Activated T-helper 2 cell treated with anti-CD3 and anti-CD28 coated beads, Interferon-gamma antibody, Interleukin-2, Interleukin-4, amounts not matched to agents 10 μg/mL and 5 μg/mL and 100 μg/mL, durations not matched to agents 14 hours and 24 hours and 36 hours (primary cell): ENCODE measurements at places on chromosomes 7 and 10.

GRCh38 chr10:93208717-93209464 is 135.2 kb downstream of the CYP26A1 start:
- no peak for DNase-seq

DNA sequence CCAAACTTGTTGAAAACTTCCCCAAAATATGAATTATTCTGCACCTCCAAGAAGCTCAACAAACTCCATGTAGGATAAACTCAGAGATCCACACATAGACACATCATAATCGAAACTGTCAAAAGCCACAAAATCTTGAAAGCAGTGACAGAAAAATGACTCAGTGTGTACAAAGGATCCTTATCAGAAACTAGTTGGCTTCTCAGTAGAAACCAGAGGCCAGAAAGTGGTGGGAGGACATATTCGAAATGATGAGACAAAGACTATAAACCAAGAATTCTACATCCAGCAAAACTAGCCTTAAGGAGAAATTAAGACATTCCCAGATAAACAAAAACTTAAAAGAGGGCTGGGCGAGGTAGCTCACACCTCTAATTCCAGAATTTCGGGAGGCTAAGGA is 38.5 kb downstream of the MCMBP start:
- no peak for DNase-seq

GRCh38 chr7:144787127-144787526 is 48.7 kb downstream of the TPK1 start:
- no peak for DNase-seq

- no peak for DNase-seq
These were observed 22.2 kb upstream of the SH2B2 start for GRCh38 chr7:102264367-102264891.

- DNase-seq: no peak
These were observed 104.3 kb downstream of the BBS9 start for GRCh38 chr7:33233659-33234058.

DNA sequence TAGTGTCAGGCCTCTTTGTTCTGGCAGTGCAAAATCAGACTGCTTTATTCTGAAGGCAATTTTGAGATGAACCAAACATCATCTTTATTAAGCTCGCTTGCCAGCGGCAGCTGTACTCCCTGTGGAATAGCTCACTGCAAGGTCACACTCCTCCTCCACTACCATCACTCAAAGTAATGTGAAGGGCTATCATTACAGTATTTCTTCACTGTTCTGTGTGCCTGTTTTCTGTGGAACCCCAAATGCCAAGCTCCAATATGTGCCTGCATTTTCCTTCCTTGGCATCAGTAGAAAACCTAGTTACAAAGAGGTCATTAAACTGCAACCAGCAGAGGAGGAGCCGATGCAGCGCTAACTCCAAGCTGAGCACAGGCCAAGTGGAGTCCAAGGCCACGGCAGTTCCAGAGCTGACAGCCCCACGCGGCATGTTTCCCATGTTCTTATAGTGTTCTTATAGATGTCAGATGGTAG is 21.4 kb downstream of the BCCIP start:
- DNase-seq: no peak

DNA sequence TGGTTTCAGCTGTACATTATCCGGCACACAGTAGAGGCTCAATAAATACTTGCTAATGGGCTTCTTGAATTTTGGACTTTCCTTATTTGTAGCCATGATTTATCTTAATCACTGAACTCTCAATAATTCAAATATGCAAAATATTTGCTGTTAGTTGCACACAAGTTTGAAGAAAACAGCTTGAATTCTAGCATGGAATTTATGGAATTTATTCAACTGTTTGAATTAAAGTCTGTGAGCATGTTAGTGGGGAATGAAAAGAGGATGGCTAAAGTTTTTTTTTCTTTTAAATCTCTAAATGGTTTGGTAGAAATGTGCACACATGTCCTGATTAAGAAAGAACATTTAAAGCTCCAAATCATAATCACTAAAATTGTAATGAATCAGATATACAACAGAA is 42.5 kb downstream of the SIRT1 start:
- DNase-seq: no peak

DNA sequence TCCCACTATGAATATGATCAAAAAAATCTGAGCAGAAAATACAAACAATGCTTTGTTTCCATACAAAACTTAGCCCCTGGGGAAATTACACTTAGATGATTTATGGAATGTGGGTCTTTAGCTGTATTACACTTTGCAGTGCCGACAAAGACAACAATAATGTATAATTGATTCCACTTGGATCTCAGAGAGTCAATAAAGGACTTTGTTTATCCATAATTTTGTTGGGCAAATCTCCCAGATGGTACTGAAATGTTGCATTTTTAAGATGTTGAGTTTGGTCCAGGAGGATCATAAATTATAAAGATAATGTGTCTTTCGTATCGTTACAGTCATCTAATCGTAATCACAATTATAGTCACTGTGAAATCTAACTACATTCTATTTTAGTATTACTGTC is 66.9 kb upstream of the DOCK1 start:
- no peak for DNase-seq

DNA sequence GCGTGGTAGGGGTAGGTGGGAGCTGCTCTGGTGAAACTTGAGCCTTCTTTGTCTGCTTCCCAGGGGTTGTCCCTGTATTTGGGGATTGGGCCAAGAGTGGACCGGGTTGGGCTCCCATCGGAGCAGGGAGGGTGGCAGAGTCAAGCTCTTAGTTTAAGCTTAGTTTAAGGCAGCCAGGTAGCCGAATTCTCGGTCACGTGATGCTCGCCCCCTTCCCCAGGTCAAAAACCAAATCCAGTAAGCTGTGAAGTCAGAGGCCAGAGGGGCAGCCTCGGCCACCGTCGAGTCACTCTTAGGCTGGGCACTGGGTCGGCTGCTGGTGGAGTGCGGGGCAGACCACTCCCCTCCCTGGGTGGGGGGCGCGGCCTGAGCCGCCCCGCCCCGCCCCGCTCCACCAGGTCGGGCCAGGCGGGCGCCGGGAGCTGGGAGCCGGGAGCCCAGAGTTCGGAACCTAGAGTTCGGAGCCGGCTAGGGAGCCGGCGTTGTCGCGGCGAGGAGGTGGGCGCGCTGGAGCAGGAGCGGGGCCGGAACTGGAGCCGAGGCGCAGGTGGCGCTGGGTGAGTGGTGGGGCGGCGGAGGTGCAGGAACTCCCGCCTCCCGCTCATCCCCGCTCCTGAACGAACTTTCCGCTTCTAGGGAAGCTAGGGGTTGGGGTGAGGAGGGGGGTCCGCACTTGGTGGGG is 2.8 kb upstream of the LZTS2 start:
- peak; percentile 45 for DNase-seq

DNA sequence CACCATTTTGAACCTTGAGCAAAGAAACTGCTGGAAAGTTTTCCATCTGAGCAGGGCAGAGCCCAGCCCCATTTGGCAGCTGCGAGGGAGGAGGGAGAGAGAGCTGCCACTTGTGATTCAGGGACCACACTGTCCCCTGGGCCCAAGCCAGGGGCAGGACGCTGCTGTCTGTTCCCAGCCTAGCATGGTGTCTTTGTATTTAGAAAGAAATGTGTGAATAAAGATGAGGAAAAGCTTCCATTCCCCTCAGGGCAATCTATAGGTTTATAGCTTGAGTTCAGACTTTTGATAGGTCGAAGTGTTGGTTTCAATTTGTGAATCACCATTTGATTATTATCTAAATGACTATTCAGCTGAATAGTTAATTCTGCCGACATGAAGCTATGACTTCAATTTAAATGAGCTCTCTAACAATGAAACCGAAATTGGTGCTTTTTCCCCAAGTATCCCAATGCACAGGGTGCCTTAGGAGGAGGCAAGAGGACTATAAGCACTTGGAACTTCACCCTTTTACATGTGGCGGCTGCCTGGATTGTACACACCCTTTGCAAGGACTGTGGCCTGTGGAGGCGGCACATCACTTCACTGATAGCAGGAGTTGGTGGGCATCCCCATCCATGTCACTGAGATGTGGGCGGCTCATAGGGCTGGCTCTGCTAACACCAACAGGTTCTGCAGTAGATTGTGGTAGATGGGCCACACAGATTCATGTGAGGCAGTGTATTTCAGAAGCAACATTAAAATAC is 223.5 kb downstream of the CCDC3 start:
- no peak for DNase-seq

- no peak for DNase-seq
These were observed 724.2 kb upstream of the CELF2 start for GRCh38 chr10:10293481-10293951.

GRCh38 chr10:23031318-23031717 is 64.1 kb upstream of the MSRB2 start:
- no peak for DNase-seq

DNA sequence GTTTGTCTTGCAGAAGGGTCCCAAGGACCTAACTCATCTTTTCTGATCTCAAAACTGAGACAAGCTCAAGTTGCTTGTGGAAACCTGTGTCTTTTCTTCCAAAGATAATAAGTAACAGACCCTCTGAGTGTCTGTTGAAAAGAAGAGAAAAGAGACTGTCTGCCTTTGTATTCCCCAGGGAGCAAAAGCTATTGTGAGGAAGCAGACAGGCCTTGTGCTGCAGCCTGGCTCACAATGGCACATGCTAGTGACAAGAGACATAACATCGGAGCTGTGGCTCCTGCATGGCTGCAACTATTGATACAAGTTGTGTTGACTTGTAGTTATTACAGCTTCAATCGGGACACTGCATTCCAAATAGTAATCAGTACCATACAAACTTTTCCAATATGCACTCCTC is 202.9 kb downstream of the DKK1 start:
- no peak for DNase-seq

DNA sequence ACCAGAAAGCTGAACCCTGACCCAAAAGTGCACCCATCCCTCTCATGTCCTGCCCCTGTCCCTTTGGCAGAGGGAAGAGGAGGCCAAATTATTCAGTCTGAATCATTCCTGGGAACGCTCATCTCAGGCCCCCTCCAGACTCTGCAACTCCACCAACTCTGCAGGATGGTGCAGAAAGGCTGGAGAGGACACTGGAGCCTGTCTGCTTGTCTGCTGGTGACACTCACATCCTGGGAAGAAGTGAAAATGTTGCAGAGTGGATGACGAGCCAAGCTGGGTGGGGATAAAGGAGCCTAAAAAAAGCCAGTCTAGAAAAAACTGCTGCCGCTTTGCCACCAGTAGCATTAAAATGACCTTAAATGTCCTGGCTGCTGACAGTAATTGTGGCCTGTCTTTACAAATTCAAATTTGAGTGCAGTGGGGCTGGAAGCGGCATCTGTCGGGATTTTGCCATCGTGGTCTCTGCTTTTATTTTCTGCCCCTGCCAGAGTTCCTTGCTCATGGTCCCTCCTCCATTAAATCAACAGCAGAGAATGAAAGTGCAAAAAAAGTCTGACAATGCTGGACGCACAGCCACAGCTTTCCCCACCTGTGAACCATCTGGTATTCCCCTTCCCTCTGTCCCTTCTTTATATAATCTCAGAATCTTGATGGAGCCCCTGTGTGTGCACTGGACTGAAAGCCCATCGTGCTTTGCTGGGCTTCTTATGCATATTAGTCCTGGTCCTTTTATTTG is 63.9 kb downstream of the STK17A start:
- DNase-seq: no peak

DNA sequence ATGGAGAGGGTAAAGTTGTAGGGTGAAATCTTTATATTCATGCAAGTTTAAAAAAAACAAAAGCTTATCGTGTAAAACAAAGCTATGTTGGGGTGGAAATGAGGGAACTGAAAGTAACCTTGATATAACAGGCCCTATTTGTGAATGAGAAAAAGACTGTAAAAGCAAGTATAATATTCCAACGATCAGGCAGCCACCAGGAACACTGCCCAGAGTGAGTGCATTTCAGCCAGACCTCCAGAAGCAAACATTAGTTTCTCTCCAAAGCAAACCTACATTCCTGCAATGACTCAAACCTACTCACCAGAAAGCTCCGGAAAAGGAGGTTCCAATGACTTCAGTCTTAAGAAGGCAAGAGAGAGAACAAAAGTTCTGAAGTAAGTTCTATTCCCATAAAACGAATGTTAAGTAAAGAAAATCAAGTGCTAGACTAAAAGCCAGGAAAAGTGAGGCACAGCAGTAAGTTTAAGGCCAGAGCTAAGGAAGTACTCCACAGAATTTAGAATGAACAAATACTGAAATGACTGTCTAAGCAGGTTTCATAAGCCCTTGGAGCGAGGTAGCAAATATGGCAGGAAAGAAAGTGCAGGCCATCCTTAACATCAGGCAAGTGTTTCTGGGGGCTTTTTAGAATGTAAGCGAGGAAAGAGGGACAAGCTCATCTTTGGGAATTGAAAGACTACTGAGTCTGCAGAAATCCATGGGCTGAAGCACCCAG is 493.1 kb downstream of the XPNPEP1 start:
- no peak for DNase-seq

- no peak for DNase-seq
These were observed 114.2 kb downstream of the EGFR start for GRCh38 chr7:55132890-55133551.

GRCh38 chr7:140316165-140316661 is 82.1 kb downstream of the SLC37A3 start:
- DNase-seq: no peak

DNA sequence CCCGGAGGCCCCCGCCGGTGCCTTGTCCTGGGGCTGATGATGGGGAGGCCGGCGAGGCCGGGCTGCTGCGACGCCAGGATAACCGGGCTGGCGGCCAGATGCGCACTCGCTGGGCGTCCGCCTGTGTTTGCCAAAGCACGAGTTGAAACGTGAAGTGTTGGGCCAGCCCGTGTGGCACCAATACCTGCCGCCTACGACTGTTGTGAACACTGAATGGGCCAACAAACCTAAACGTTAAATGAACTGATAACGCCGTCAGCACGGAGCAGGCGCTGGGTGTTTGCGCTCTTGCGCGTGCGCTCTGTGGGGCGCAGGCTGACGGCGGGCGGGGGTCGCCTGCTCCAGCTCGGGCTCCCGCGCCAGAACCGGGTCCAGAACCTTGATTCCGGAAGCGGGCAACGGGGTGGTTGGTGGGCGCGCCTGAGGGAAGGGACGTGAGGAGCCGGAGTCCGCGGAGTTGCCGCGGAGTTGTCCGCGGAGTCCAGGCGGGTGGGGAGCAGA is 658 bp downstream of the CYP2E1 start:
- DNase-seq: no peak

- DNase-seq: no peak
These were observed 89.5 kb upstream of the PAX2 start for GRCh38 chr10:100655760-100656421.

DNA sequence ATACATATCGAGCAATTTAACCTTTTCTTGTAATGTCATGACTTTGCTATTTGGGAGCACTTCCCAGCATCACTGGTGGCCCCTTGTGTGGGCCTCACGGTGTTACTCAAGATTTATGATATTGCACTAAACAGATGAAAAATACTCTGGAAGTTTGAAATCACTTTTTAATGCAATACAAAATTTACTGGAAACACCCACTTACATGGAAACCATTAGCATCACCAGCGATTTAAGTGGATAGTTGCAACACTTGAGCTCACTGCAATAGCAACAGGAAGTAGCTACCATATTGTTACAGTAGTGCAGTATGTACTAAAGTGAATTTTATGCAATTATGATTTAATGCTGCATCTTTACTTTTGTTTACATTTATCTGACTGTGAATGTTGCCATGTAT is 184.4 kb downstream of the MDFIC start:
- DNase-seq: no peak

DNA sequence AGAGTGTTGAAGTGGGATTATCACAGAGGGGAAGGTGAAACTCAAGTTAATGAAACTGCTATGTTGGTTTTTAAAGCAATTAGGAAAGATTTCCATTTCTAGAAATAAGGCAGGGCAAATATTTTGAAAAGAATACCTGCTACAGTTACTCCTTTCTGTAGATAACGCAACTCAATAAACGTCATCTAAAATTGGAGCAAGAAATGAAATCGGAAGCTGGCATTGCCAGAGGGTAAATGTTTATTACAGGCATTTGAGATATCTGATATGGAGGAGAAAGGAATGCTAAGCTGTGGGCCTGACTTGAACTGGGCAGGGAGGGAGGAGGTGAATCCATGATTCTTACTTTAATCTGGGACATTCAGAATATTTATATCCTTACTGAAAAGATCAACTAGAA is 217.0 kb upstream of the ADARB2 start:
- no peak for DNase-seq
